A673 (cell line): ENCODE measurements at places on chromosomes 7 and 10. TPM values are rescaled to one million over a fixed set of nuclear protein-coding genes. Genes with fewer than 3 reads are reported as not detected.

GRCh38 chr10:22833781-22834180, 94.1 kb upstream of the ARMC3 start:
- no peak overlapping the region for H3K4me3 ChIP-seq
- no peaks in the 10 kb centered on the region for H3K36me3 ChIP-seq
- H3K4me1 ChIP-seq: no peaks in the 10 kb centered on the region

- H3K27me3 ChIP-seq: peaks cover 61% of the 10 kb centered on the region
- DNase-seq: no peak
- no peak overlapping the region for H3K27ac ChIP-seq
These were observed 131.1 kb upstream of the SORCS3 start for GRCh38 chr10:104509981-104510380.

Gene WDR37
- total RNA-seq: 12.6 and 15.5 TPM in 2 replicates

DNA sequence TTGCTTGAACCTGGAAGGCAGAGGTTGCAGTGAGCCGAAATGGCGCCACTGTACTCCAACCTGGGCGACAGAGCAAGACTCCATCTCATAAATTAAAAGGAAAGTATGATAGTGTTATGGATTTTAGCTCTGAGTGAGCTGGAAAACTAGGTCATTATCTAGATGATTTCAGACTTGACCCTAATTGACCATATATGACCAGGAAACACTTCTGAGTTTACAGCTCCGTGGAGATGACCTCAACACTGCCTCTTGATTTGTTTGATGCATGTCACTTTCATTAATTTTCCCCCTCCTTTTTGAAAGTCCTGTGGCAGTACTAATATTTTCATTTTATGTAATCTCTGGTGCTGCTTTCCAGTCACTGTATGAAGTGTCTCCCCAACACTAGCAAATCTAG, 7.8 kb upstream of the SEC61A2 start:
- H3K4me3 ChIP-seq: no peak overlapping the region
- no peak overlapping the region for H3K27ac ChIP-seq
- H3K36me3 ChIP-seq: peaks cover 33% of the 10 kb centered on the region
- H3K4me1 ChIP-seq: no peaks in the 10 kb centered on the region
- no peak for DNase-seq

Gene CLDN4
- 0.11 and 0.17 TPM in 2 replicates for total RNA-seq

Gene ZNF425
- 1.1 and 1.2 TPM in 2 replicates for total RNA-seq

DNA sequence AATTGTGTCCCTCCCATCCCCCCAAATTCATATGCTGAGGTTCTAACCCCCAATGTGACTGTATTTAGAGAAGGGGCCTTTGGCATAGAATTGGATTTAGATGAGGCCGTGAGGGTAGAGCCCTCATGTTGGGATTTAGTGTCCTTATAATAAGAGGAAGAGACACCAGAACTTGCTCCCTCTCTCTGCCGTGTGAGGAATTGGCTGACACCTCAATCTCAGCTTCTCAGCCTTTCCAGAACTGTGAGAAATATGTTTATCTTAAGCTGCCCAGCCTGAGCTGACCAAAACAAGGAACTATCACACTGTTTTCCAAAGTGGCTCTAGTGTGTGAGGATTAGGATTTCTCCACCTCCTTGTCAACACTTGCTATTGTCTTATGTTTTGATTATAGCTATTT, 400.0 kb upstream of the FZD8 start:
- no peaks in the 10 kb centered on the region for H3K4me1 ChIP-seq
- H3K4me3 ChIP-seq: no peak overlapping the region
- no peak for DNase-seq
- no peaks in the 10 kb centered on the region for H3K36me3 ChIP-seq

DNA sequence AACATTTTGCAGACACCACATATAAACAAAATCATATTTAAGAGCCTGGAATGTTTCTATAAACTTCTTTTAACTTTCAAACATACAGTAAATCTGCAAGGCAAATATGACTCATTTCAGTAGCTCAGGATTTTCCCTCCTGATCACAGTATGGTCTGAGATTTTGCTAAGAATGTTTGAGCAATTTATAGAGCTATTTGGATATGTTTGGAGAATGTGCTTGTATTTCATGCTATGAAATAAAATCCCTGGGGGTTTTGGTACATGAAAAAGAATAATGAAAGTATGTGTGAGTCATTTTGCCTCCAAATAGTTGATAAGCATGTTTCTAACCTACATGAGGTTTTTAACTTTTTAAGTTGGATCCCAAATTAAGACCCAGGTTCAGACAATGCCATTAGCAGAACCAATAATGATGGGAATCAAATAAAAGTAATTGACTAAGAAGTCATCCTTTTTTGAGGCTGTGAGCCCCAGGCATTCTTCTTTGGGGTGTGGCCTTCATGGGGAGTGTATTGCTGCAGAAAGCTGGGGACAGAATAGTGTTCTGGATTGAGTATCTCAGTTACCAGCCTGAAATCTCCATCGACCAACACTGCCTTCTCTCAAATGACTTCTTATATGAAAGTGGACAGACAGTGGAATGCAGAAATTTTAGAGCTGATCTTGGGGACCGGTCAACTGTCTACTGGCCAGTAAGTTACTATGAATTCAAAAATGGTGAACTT, 66.1 kb upstream of the AGBL3 start:
- no peaks in the 10 kb centered on the region for H3K27me3 ChIP-seq
- H3K4me1 ChIP-seq: peaks cover 27% of the 10 kb centered on the region
- H3K4me3 ChIP-seq: no peak overlapping the region

Gene FIGNL1
- 38.8 and 41.3 TPM in 2 replicates for total RNA-seq

Gene GJC3
- not detected in 2 replicates for total RNA-seq

Gene CALD1
- 47.9 and 48.0 TPM in 2 replicates for total RNA-seq

Gene UROS
- total RNA-seq: 65.6 and 70.7 TPM in 2 replicates

GRCh38 chr10:81996927-81997326, 121.9 kb downstream of the NRG3 start:
- H3K4me3 ChIP-seq: no peak overlapping the region
- no peaks in the 10 kb centered on the region for H3K27me3 ChIP-seq
- no peak for DNase-seq
- no peaks in the 10 kb centered on the region for H3K36me3 ChIP-seq
- H3K27ac ChIP-seq: no peak overlapping the region
- no peaks in the 10 kb centered on the region for H3K4me1 ChIP-seq

- DNase-seq: no peak
- H3K27ac ChIP-seq: no peak overlapping the region
- no peaks in the 10 kb centered on the region for H3K27me3 ChIP-seq
- H3K4me3 ChIP-seq: no peak overlapping the region
These were observed 157.0 kb downstream of the PTPN20 start for GRCh38 chr10:47067949-47068940.

DNA sequence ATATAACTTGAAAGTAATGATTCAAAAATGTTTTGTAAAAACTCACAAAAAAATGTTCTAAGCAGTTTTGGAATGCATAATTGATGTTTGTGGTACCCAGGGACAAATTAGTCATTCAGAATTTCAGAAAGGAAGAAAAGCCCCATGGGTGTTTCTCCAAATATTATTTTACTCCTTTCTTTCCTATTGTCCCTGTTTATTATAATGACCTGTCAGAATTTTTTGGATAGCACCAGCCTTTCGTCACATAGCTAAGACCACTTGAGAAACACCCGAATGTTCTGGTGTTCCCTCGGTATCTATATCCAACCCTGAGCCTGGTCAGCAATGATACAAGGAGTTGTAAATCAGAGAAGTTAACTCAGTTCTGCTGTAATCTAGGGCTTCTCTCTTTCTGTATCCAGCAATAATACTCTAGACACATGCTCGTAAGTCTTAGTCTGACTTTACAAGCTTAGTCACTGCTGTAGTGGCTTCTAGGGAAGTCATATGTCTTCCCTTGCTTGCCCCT, 64.8 kb upstream of the MEOX2 start:
- H3K27ac ChIP-seq: no peak overlapping the region
- H3K36me3 ChIP-seq: no peaks in the 10 kb centered on the region

Gene TMEM273
- total RNA-seq: not detected in 2 replicates

DNA sequence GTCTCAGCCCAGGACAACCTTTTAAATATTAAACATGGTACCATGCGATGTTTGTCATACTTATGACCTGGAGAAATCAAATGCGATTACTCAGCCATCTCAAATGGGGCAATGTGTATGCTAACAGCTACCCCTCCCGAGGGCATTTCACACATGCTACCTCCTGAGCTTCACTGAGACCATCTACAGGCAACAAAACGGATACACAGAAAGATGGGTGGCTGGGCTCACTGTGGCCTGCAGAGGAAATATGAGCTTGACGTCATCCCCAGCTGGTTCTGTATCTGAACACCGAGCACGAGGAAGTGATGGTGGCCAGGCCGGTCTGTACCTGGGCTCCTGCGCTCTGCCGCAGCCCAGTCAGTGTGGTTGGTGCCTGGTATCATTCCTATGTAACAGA, 374.3 kb downstream of the RPS24 start:
- H3K36me3 ChIP-seq: no peaks in the 10 kb centered on the region
- no peak overlapping the region for H3K4me3 ChIP-seq
- no peak overlapping the region for H3K27ac ChIP-seq
- no peak for DNase-seq
- H3K27me3 ChIP-seq: no peaks in the 10 kb centered on the region
- peaks cover 3% of the 10 kb centered on the region for H3K4me1 ChIP-seq

Gene MAGI2
- total RNA-seq: 0.34 and 0.57 TPM in 2 replicates

Gene NPTX2
- 2.0 and 2.2 TPM in 2 replicates for total RNA-seq

DNA sequence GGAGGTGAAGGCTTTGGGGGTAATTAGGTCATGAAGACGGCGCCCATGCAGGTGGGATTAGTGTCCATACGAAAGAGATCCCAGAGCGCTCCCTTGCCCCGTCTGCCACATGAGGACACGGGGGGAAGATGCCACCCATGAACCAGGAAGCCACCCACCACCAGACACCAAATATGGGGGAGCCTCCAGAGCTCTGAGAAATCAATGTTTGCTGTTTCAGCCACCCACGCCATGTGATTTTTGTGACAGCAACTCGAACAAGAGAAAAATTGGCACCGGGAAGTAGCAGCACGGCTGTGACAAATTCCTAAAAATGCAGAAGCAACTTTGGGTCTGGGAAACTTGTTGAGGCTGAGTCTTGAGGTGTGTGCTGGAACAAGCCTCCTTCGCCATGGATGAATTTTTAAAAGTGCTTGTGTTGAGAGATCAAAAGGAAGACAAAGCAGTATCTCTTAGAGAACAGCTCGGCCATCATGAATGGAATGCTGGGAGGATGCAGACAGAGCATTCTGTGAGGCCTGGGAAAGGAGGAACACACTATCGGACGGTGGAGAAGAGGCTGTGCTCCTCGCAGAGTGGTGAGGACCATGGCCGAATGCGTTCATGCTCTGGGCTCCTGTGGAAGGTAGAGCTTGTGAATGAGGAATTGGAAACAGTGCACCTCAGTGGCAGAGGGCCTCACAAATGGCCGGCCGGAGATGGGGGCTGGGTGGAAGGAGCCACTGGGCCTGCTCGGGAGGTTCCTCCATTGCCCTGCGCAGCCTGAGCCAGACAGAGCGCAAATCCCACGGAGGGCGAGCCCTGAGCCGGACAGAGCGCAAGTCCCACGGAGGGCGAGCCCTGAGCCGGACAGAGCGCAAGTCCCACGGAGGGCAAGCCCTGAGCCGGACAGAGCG, 277.5 kb downstream of the PTPRN2 start:
- no peak overlapping the region for H3K27ac ChIP-seq
- no peak for DNase-seq
- H3K27me3 ChIP-seq: no peaks in the 10 kb centered on the region
- no peaks in the 10 kb centered on the region for H3K36me3 ChIP-seq

GRCh38 chr7:1109581-1110310, 21.8 kb downstream of the GPER1 start:
- no peak overlapping the region for H3K4me3 ChIP-seq
- H3K27ac ChIP-seq: no peak overlapping the region
- no peaks in the 10 kb centered on the region for H3K4me1 ChIP-seq
- H3K36me3 ChIP-seq: no peaks in the 10 kb centered on the region

Gene NUDCD3
- 119 and 123 TPM in 2 replicates for total RNA-seq

- H3K4me1 ChIP-seq: no peaks in the 10 kb centered on the region
- no peak overlapping the region for H3K4me3 ChIP-seq
- no peak for DNase-seq
- H3K27ac ChIP-seq: no peak overlapping the region
- H3K27me3 ChIP-seq: no peaks in the 10 kb centered on the region
These were observed 39.9 kb downstream of the AKR1D1 start for GRCh38 chr7:138116141-138116540.

DNA sequence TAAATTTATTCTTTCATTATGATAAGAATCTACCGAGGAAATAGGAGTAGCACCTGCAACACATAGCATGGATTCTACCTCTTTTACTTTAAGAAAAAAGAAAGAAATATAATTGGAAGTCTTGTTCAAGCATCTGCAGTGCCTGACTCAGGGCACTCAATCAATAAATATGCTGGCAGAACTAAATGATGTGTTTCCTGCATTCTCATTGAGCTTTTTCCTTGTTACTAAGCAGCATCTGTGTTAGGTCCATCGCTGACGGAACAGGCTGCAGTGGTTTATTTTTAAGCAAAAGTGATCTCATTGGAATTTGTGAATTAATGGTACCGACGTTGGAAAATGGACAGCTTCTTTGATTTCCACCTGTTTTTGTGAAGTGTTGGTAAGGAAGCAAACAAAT, 417.5 kb downstream of the DPP6 start:
- DNase-seq: no peak
- H3K36me3 ChIP-seq: no peaks in the 10 kb centered on the region
- no peaks in the 10 kb centered on the region for H3K4me1 ChIP-seq

GRCh38 chr10:398954-399353, 263.7 kb downstream of the ZMYND11 start:
- no peak overlapping the region for H3K27ac ChIP-seq
- H3K36me3 ChIP-seq: no peaks in the 10 kb centered on the region
- H3K27me3 ChIP-seq: no peaks in the 10 kb centered on the region
- no peak for DNase-seq

GRCh38 chr10:102511583-102512274, 8.0 kb downstream of the SUFU start:
- no peaks in the 10 kb centered on the region for H3K4me1 ChIP-seq
- H3K36me3 ChIP-seq: peaks cover 39% of the 10 kb centered on the region
- no peak for DNase-seq
- no peak overlapping the region for H3K27ac ChIP-seq
- H3K4me3 ChIP-seq: no peak overlapping the region

DNA sequence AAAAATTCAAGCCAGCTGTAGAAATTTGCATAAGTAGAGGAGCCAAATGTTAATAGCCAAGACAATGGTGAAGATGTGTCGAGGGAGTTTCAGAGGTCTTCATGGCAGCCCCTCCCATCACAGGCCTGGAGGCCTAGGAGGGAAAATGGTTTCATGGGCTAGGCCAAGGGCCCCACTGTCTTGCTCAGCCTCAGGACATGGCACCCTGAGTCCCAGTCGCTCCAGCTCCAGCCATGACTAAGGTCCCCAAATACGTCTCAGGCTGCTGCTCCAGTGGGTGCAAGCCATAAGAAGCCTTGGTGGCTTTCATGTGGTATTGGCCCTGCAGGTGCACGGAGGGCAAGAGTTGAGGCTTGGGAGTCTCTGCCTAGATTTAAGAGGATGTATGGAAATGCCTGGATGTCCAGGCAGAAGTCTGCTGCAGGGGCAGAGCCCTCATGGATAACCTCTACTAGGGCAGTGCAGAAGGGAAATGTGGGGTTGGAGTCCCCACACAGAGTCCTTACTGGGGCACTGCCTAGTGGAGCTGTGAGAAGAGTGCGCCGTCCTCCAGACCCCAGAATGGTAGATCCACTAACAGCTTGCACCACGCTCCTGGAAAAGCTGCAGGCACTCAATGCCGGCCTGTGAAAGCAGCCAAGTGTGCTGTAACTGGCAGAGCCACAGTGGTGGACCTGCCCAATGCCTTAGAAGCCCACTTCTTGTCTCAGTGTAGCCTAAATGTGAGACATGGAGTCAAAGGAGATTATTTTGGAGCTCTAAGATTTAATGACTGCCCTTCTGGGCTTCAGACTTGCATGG, 19.2 kb downstream of the TBATA start:
- no peak for DNase-seq
- no peak overlapping the region for H3K4me3 ChIP-seq
- H3K27me3 ChIP-seq: no peaks in the 10 kb centered on the region
- no peak overlapping the region for H3K27ac ChIP-seq
- H3K36me3 ChIP-seq: no peaks in the 10 kb centered on the region
- no peaks in the 10 kb centered on the region for H3K4me1 ChIP-seq

Gene ZFAND2A
- 26.1 and 27.4 TPM in 2 replicates for total RNA-seq

Gene ZNF117
- total RNA-seq: 8.2 and 8.4 TPM in 2 replicates
